Right atrium auricular region (tissue), 2 donors: ENCODE measurements at places on chromosomes 16 and 17. TPM values are rescaled to one million over a fixed set of nuclear protein-coding genes. Genes with fewer than 3 reads are reported as not detected.

EVI2A gene
- total RNA-seq, result 9.0 TPM

NAA38 gene
- total RNA-seq, result 77.1 TPM

- H3K4me3 ChIP-seq, result no peak overlapping the region
- DNase-seq, result no peak
- H3K27ac ChIP-seq, result no peak overlapping the region
- H3K36me3 ChIP-seq, result peaks cover 25% of the 10 kb centered on the region
These were observed 11.7 kb downstream of the GPRC5B start for GRCh38 chr16:19872935-19873334.

SETD1A gene
- total RNA-seq, result 8.6 TPM

- no peaks in the 10 kb centered on the region for H3K27me3 ChIP-seq
- H3K4me3 ChIP-seq, result no peak overlapping the region
- no peak for DNase-seq
These were observed 1.7 kb downstream of the SMARCE1 start for GRCh38 chr17:40645943-40646342.

GRCh38 chr16:52350031-52350642 lies 196.8 kb downstream of the TOX3 start:
- no peak overlapping the region for H3K27ac ChIP-seq
- H3K36me3 ChIP-seq, result no peaks in the 10 kb centered on the region
- H3K4me3 ChIP-seq, result no peak overlapping the region
- no peak for DNase-seq
- no peaks in the 10 kb centered on the region for H3K4me1 ChIP-seq

GRCh38 chr16:15911198-15911597 lies 22.8 kb upstream of the CEP20 start:
- no peaks in the 10 kb centered on the region for H3K36me3 ChIP-seq
- no peaks in the 10 kb centered on the region for H3K4me1 ChIP-seq
- DNase-seq, result no peak
- H3K27me3 ChIP-seq, result no peaks in the 10 kb centered on the region
- no peak overlapping the region for H3K27ac ChIP-seq

GRCh38 chr16:84141143-84141670 lies 3.8 kb downstream of the HSDL1 start:
- H3K27ac ChIP-seq, result no peak overlapping the region
- peaks cover 28% of the 10 kb centered on the region for H3K4me1 ChIP-seq
- H3K27me3 ChIP-seq, result no peaks in the 10 kb centered on the region
- H3K4me3 ChIP-seq, result no peak overlapping the region
- DNase-seq, result no peak
- H3K36me3 ChIP-seq, result no peaks in the 10 kb centered on the region

DNA sequence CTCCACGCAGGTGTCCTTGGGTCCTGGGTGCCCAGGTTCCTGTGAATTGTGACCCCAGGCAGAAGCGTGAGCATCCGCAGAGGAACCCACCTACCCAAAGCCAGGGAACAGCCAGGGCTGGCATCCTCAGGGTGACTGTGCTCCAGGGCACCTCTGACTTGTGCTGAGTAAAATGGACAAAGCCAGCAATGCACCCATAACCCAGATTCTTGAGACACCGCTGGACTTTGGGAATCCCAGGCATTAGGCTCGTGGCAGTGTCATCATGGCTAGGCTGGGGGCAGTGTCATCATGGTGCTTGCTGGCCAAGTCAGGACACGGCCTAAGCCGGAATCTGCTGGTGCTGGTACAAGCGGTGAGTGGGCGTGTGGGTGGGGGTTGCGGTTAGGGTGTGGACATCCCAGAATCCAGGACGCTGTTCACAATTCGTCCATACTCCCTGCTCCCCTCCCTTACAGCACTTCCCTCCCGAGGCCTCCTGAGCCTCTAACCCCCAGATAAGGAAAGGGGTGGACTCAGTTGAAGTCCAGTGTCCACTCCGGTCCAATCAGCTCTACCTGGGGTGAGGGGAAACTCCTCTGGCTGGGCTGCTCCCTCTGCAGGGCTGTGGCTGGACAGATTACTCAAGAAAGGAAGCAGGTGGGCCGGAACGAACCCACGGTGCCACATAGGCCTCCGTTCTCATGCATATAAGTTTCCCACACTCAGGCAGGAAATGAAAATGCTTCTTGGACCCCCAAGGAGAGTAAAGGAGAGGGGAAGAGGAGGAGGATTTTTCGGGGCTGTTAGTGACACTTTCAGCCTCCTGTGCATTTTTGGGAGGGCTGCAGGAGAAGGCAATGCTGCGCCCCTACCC lies 138.9 kb downstream of the SEC14L1 start:
- no peak overlapping the region for H3K27ac ChIP-seq
- no peaks in the 10 kb centered on the region for H3K36me3 ChIP-seq
- no peaks in the 10 kb centered on the region for H3K27me3 ChIP-seq
- DNase-seq, result no peak

MMP28 gene
- 10.5 TPM for total RNA-seq

- no peak overlapping the region for H3K4me3 ChIP-seq
- H3K4me1 ChIP-seq, result no peaks in the 10 kb centered on the region
- H3K36me3 ChIP-seq, result no peaks in the 10 kb centered on the region
- H3K27me3 ChIP-seq, result no peaks in the 10 kb centered on the region
These were observed 2.3 kb downstream of the EVI2B start for GRCh38 chr17:31311526-31311925.

DNA sequence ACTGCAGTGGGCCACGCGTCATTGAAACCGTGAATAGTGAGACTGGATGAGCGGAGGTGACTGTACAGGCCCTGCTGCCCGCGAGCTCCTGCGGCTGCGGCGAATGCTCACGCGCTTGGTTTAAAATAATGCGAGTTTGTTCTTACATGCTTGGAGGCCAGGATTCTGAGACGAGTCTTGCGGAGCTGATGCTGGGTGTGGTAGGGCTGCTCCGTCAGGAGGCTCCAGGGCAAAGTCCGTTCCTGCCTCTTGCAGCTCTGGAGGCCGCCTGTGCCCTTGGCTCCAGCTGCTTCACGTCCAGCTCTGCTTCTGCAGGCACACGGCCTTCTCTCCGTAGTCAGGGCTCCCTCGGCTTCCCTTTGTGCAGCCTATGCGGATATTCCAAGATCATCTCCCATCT lies 9.5 kb downstream of the ACSF3 start:
- H3K27ac ChIP-seq, result no peak overlapping the region
- peaks cover 8% of the 10 kb centered on the region for H3K4me1 ChIP-seq
- peaks cover 32% of the 10 kb centered on the region for H3K36me3 ChIP-seq
- H3K27me3 ChIP-seq, result no peaks in the 10 kb centered on the region
- DNase-seq, result no peak

DNA sequence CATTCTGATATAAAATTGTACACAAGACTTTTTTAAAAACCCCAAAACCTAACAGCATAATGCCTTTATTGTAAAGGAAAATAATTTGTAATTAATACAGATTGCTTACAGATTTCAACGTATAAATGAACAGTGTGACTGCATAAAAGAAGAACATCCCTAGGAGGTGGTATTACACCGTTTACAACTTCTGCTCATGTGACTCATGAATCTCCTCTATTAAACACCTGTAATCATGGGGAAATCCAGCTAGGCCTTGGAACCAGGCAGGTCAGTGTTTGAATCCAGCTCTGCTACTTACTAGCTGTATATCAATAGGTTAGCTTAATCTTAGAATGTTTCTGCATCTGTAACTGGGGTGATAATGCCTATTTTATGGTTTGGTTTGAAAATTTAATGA lies 15.2 kb downstream of the RABEP1 start:
- no peak overlapping the region for H3K27ac ChIP-seq
- H3K36me3 ChIP-seq, result no peaks in the 10 kb centered on the region
- H3K27me3 ChIP-seq, result no peaks in the 10 kb centered on the region
- H3K4me3 ChIP-seq, result no peak overlapping the region
- no peaks in the 10 kb centered on the region for H3K4me1 ChIP-seq

HSPB9 gene
- total RNA-seq, result not detected

SHBG gene
- not detected for total RNA-seq

SLC47A1 gene
- total RNA-seq, result 4.9 TPM

DNA sequence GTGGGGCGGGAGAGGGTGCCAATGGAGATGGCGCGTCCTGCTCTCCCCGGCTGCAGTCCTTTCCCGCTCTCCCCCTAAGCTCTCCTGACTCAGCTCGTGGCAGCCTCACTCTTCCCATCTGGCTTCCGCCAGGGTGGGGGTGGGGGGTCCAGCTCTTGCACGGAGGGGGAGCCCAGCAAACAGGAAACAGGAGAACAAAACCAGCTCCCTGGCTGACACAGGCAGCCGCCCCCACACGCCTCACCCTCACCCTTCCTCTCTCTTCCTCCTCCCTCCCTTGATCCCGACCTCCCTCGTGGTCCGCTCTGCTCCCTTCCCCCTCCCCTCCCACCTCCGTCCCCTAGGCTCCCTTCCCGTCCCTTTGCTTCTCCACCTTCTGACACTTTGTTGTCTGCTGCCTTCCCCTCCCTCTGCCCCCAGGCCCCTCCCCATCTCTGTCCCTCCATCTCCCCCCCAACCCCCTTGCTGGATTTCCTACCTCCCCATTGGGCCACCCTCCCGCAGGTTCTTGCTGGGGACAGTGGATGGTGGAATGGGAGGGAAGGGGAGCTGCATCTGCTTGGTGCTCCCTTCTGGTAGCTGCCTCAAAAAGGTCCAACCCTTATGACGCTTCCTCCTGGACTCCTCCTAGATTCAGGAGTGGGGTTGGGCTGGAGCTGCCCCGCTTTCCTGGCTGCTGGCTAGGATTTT lies 23.7 kb downstream of the ARHGAP23 start:
- H3K36me3 ChIP-seq, result no peaks in the 10 kb centered on the region
- H3K27ac ChIP-seq, result peak overlapping the region; percentile 66
- no peaks in the 10 kb centered on the region for H3K27me3 ChIP-seq
- peak overlapping the region; percentile 1 for H3K4me3 ChIP-seq
- DNase-seq, result no peak
- H3K4me1 ChIP-seq, result peaks cover 90% of the 10 kb centered on the region
